ENCODE measurements at places on chromosomes 11 and 22.
A peak's percentile ranks its signal among the peaks of the same experiment; 100 is the strongest.

DNA sequence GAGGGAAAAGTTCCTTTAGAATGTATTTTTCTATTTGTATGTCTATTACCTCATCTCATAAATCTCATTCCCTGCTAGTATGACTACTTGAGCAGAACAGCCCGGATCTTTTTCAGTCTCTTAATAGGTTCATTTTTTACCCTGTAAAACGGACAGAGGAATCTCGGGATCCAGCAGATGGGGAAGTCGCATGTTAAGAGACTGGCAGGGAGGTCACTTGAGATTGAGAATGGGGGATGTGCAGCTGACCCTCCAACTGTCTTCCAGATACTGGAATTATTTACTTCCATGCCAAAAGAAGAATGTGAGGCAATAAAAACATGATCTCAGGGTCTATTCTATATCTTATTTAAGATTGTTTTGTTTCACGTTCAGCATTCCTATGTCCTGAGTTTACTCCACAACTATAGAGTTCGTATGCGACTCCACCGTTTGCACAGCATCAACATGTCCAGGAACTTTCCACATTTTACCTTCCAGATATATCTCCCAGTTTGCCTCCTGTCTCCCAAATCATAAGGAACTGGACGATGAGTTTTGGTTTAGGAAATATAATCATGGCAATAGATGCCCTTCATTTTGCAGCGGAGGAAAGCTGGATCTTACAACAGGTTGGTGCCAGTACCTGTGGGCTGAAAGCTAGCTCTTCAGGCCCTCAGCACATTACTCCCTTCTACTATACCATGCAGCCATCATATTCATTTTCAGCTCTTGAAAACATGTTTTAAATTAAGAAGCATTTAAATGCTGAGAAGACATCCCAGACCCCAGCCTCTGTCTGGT, 181.5 kb downstream of the MAML2 start:
- no peak for DNase-seq

- no peak for DNase-seq
These were observed 9.0 kb downstream of the RPL27A start for GRCh38 chr11:8691601-8692000.

GRCh38 chr11:3225159-3225758, 6.6 kb upstream of the MRGPRG start:
- no peak for DNase-seq

DNA sequence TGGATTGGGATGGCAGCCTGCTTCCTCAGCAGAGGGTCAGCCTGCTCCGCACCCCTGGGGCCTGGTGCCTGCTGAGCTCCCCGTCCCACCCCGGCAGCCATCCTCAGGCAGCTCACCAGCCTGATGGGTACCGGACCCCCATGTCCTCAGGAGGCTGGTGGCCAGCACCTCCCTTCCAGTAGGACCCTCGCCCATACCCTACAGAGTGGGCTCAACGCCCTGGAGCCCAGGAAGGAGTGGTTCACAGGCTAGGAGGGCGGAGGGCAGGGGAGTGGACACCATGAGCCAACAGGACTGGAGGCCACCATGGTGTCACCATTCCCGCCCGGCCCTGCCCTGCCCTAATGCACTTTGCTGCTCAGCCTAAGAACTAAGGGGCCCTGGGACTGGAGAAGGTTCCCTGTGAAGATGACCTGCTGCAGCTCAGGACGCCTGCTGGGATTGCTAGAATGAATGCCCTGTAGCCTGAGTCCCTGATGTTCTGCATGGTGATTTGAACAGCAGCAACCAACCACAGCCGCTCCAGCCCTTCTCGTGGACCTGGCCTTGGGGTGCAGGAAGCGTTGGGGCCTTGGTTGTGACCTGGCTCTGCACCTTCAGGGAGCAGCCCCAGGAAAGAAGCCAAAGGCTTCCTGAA, 1080.8 kb downstream of the BRD1 start:
- DNase-seq = no peak

- DNase-seq = no peak
These were observed 65.5 kb upstream of the SYT9 start for GRCh38 chr11:7186190-7186589.

DNA sequence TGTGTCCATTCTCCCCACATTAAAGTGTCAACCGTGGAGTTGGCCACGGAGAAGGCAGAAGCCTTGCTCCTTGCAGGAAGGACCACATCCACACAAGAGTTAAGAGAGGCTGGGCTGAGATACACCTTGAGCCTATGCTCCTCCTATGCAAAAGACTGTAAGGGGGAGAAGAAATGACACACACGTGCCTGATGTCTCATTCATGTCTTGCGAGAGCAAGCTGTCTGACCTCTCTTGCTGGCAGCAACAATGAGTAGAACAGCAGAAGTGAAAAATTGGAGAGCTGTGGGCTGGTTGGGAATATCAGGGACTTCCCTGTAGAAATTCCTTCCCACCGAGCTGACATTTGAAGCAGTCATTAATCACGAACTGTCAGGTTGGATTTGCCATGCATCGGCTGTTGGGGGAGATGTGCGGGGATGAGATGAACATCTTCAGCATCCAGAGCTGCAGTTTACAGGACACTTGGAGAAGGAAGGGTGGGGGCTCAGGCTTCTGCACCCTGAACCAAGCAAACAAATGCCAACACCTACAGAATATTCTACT, 139.3 kb downstream of the MYO18B start:
- DNase-seq = no peak

DNA sequence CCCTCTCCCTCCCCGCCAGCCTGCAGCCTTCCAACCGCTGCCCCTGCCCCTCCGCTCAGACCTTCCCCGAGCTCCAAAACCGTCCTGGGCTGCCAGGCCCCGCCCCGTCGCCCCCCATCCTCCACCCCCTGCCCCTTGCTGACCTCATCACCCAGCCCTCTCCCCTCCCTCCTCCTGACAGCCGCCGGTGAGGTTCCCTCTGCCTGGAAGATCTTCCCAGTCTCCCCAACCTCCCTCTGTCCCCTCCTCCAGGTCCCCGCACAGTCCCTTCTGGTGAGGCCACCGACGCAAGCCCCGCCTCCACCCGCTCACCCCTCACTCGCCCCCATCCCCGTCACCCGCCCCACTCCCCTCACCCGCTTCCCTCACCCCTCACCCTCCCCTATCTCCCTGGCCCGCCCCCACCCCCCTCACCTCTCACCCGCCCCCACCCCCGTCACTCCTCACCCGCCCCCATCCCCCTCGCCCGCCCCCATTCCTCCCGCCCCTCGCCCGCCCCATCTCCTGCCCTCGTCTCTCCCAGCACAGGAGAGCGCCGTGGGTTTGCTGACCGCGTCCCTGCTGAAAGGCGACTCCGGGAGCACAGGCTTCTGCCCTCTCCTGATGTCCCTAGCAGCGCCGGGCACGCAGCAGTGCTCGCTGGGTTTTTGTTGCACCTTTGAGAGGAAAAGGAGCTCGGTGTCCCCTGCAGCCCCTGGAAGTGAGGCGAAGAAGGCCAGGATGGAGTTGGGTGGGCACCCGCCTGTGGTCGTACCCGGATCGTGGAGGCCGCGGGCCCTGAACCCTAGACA, 16.4 kb upstream of the UPK3A start:
- DNase-seq = peak; percentile 34

DNA sequence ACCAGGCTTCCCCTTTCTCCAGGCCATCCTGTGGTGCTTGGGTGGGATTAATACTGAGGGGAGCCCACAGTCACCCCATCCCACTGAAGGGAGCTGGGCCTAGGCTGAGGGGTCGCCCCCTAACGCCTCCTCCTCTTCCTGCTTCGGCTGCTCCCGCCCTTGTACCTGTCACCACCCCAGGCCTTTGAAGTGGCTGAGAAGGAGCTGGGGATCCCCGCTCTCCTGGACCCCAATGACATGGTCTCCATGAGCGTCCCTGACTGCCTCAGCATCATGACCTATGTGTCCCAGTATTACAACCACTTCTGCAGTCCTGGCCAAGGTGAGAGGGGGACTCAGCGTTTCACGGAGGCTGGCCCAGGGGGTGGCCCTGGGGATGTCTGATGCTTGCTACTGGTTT, 6.1 kb downstream of the MICALL1 start:
- no peak for DNase-seq

- no peak for DNase-seq
These were observed 2.3 kb upstream of the RIN1 start for GRCh38 chr11:66338276-66339161.

DNA sequence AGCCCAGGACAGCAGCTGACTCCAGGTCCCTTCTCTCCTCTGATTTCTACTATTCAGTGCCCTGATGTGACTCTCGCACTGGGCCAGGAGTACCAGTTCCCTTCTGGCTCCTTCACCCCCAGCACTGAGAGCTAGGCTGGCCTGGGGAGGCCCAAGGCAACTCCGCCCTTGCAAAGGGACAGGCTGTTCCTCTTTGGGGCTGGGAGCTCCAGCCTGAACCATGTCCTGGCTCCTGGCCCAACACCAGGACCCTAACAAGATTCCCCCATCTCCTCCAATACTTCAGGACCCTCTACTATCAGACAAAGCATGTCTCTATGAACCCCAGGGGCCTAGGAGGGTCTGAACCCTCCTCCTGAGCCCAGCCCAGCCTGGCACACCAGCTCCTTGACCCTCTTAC, 12.5 kb downstream of the CREB3L1 start:
- DNase-seq = no peak

DNA sequence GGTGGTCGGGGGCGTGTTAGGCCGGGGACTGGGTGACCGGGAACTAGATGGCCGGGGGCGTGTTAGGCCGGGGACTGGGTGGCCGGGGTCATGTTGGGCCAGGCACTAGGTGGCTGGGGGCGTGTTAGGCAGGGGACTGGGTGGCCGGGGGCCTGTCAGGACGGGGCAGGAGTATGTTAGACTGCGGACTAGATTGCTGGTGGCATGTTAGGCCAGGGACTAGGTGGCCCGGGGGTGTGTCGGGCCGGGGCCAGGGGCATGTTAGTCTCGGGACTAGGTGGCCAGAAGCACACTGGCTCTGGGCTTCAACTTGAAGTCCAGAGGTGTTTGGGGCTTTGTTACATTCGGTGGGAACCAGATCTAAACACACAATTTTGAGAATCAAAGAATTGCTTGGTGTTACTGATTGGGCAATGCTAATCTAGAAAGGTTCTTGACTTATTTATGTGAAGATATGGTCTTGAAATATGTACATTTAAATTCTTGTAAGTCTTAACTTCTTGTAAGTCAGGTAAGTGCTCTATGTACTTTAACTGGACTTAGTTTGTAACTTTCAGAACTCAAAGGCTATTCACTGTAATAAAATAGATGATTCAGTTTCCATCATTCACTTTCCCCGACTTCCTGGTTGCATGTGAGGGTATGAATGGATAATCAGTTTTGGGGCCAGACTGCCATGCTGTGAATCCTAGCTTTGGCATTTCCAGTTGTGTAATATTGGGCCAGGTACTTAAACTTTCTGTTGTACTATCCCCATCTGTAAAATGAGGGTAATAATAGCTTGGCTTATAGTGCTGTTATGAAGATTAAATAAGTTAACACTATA, 1.1 kb downstream of the EXT2 start:
- no peak for DNase-seq

DNA sequence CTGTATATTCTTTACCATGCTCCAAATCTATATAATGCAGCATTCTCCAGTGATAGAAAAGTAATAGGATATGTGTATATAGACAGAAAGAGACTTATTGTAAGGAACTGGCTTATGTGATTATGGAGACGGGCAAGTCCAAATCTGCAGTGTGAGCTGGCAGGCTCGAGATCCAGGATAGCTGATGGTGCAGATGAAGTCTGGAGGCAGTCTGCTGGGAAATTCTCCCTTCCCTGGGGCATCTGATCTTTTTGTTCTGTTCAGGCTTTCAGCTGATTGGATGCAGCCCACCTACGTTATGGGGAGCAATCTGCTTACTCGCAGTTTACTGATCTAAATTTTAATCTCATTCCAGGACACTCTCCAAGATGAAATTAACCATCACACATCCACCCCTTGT, 73.2 kb downstream of the GRK3 start:
- no peak for DNase-seq

- DNase-seq = no peak
These were observed 402.4 kb downstream of the MN1 start for GRCh38 chr22:27399161-27399560.

All from T-helper 22 cell (primary cell).